ENCODE measurements at places on chromosomes 7 and 10.

GRCh38 chr7:8261711-8262695 is at the start of gene ICA1:
Gene ICA1, minus strand, starts transcription at chr7:8262167. Its CDS starts 26,241 bp downstream, at chr7:8235926.
- DNase-seq, result peak; percentile 14

- no peak for DNase-seq
These were observed 447.0 kb downstream of the GRID1 start for GRCh38 chr10:85919491-85920021.

DNA sequence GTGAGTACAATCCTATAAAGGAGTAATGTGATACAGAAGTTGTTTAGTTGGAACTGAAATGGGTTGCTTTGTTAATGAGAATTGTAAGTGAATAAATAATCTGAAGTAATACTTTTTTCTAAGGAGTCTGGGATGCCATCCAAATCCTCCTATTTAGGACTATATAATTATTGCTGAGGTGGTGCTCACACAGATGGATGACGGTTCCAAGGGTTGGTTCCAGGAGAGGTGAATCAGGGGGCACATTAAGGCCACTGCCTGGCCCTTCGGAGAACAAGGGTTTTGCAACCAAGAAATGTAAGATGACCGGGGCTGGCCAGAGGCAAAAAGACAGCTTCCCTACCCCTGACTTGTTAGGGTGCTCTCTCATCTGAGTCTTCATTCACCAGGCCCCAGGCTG is 352.7 kb downstream of the PHTF2 start:
- peak; percentile 82 for DNase-seq

DNA sequence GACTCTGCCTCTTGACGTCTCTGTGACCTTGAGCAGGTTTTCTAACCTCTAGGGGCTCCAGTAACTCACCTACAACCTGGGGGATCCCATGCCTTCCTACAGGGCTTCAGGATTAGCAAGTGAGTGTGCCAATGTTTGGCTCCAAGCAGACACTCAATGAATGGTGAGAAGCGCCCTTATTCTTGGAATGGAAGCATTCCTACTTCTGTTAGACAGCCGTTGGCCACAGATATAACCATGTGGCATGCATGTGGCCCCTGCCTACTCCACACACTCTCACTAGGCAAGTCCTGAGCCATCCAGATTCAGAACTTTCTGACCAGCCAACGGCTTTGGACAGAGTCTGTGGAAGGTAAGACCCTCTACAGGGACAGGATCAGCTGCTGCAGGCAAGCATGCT is 108.9 kb upstream of the LYZL2 start:
- DNase-seq, result no peak

GRCh38 chr10:91787810-91788209 is 10.4 kb upstream of the TNKS2 start:
- no peak for DNase-seq

DNA sequence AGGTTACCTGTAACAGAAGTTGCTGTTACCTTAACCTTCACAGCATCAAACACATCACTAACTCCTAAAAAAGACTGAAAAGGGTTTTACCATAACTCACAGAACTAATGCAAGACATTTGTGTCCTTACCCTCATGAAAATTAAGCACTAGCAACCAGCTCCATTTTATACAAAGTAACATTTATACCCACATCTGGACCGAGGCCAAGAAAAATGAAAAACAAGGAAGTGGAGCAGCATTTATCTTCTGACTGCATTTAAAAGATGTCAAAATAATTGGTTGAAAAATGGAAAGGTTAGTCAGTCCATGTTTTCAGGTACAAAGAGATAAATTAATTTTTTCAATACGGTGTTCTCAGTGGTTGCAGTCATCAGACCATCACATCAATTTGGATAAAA is 3.1 kb upstream of the RBP4 start:
- no peak for DNase-seq

DNA sequence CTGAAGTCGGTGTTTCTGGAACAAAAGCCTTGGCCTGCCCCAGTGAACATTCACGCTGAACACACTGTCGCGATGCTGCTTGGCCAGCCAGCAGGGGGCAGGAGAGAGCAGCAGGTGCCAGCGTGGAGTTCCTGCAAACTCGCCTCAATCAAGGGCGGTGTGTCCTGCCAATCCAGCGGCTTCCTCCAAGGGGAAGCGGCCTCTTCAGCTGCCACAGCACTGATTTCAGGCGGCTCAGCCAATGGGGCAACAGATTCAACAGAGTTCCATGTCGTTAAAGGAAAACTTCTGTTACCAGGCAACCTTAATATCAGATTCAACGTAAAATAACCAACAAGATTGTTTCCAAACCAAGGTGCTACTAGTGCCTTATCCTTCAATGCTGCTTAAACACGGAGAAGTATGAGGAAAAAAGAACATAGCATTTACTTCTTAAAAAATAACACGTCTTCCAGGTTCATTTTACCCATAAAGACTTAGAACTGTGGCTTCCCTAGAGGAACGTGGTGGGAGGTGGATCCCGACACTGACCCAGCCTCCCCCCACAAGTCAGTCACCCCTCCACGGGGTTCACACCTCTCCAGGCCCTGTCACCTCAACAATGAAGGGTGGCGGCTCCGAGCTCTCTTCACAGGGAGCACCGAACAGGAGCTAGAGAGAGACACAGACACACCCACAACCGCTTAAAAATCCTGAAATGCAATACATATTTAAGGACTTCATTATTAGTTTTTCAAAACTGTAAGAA is 178.2 kb downstream of the DIP2C start:
- peak; percentile 87 for DNase-seq

GRCh38 chr7:89029864-89030263 is 234.3 kb upstream of the TEX47 start:
- DNase-seq, result peak; percentile 89

GRCh38 chr7:127844707-127845331 is 186.4 kb downstream of the LRRC4 start:
- peak; percentile 9 for DNase-seq

DNA sequence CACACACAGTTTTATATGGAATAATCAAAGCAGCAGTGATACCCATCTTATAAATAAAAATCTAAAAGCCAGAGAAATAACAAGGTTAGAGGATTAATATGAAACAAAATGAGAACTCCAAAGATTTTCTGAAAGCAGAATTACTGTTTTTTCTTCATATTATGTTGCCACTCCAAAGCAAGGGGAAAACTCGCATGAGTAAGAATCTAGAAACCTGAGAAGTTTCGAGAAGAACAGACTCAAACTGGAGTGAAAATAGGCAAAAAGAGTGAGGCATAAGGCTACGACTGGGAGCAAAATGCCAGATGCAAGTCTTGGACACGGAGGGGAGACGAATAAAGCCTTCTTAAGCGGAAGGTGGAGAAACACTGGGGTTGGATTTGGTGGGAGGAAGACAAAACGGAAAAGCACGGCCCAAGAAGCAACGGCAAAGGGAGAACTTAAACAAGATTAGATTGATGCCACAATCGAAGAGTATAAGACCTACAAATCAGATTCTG is 923 bp downstream of the TNPO3 start:
- DNase-seq, result no peak

GRCh38 chr10:72066318-72067284 is 21.8 kb downstream of the SPOCK2 start:
- DNase-seq, result no peak

DNA sequence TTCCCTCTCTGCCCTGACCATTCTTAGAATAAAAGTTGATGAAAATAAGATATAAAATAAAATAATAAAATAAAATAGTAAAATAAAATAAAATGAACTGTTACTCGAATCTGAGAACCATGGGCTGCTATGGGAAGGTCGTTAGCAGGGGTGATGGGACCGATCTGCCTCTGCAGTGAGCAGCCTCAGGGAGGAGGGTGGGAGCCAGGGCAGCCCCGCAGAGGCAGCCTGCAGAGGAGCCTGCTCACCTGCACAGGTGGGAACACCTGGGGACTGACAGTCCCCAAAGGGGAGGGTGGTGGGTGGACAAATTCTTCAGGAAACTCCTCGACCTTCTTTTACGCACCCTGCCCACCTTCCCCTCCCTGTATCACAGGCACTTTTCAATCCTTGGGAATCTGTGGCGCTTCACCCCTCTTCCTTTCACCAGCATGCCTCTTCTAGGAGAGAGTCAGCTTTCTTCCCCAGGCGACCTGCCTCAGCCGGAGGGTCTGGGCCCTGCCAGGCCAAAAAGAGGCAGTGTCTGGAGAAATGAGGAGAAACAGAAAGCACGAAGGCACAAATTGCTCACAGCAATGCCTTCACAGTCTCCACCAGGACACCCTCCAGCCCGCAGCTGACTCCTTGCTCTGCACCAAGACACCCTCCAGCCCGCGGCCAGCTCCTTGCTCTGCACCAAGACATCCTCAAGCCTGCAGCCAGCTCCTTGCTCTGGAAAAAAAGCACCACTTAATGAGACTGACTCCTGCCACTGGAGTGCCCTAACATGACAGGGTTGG is 368.4 kb upstream of the SHH start:
- no peak for DNase-seq

- no peak for DNase-seq
These were observed 18.9 kb upstream of the NRBF2 start for GRCh38 chr10:63114031-63114814.

GRCh38 chr7:144908943-144909556 is 73.2 kb upstream of the TPK1 start:
- no peak for DNase-seq

DNA sequence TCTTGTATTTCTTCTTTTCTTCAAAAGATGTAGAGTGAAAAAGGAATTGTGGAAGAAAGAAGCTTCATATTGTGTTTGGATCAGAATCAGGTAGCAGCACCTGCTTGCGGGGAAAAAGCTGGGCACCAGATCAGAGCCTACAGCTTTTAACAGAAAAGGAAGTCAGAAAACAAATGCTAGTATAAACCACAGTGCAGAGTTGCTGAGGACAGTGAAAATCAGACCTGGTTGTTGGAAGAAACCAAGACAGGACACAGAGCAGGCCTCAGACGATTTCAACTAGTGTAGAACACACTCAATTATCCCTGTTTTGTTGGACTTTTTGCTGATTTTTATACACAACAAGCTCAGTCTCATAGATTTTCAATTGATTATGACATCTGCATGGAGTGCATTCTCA is 221.4 kb downstream of the PTN start:
- no peak for DNase-seq

DNA sequence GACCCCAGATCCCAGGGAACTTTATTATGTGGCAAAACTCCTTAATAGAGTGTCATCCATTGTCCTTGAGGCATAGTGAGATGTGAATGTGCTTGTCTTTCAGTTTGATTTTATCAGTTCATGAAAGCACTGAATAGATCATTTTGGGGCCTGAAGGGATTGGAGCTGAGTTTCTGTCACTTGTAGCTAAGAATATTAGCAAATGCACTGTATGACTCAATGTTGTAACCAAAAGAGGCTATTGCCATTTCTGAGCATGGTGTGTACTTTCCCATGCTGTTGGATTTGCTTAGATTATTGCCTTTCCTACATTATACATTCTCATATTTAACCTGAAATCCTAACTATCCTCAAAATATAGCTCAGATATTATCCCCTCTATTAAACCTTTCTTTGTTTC is 130.4 kb downstream of the PRKG1 start:
- DNase-seq, result no peak

GRCh38 chr7:64886956-64887545 is 16.0 kb upstream of the ZNF273 start:
- no peak for DNase-seq

DNA sequence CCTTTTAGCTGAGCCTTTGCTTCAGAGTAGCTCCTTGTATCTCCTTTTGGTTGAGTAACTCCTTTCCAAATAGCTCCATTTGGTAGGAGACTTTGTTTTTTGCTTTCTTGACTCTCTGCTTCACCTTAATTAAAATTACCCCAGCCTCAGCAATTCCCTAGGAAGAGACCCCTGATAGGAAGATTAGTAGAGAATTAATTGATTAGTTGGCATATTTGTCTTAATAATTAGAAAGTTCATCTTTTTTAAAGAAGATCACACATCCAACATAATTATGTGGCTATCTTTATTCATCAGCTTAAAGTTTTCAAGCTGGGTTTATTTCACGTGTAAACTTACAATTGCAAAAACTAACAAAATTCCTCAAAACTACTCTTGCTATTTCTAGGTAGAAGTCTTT is 119.1 kb downstream of the LRRN3 start:
- no peak for DNase-seq

GRCh38 chr10:132146271-132146671 is 40.5 kb upstream of the DPYSL4 start:
- DNase-seq, result no peak

- DNase-seq, result no peak
These were observed 15.4 kb downstream of the FGF8 start for GRCh38 chr10:101760510-101760909.

- DNase-seq, result no peak
These were observed 79.5 kb upstream of the DNAAF5 start for GRCh38 chr7:646951-647350.

DNA sequence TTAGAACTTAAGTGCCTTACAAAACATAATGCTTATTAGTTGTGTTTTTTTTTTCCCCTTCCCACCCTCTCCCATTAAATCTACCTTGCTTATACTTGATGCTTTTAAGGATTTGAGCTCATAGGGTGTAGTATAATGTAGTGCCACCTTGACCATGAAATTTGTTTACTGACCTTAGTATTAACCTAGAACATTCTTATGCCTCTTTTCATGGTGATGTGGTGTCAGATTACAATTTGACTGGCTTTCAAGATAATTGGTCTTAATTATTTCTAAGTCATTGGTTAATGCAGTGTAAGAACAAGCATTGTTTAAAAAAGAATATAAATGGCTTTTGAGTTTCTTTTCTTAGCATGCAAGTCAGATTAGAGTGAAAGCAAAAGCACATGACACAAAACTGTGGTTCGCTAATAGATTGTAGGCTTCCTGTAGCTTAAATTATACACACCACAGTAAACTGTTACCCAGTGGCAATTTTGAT is 61.8 kb downstream of the ADD3 start:
- peak; percentile 94 for DNase-seq
